ENCODE measurements at places on chromosomes 4 and X.

- peak; percentile 66 for DNase-seq
Observed at GRCh38 chrX:65750674-65751469, 83.4 kb downstream of the MSN start.

GRCh38 chr4:80610199-80610598 is 274.7 kb downstream of the CFAP299 start:
- no peak for DNase-seq

GRCh38 chr4:33088713-33089112 is 2368.5 kb downstream of the PCDH7 start:
- no peak for DNase-seq

DNA sequence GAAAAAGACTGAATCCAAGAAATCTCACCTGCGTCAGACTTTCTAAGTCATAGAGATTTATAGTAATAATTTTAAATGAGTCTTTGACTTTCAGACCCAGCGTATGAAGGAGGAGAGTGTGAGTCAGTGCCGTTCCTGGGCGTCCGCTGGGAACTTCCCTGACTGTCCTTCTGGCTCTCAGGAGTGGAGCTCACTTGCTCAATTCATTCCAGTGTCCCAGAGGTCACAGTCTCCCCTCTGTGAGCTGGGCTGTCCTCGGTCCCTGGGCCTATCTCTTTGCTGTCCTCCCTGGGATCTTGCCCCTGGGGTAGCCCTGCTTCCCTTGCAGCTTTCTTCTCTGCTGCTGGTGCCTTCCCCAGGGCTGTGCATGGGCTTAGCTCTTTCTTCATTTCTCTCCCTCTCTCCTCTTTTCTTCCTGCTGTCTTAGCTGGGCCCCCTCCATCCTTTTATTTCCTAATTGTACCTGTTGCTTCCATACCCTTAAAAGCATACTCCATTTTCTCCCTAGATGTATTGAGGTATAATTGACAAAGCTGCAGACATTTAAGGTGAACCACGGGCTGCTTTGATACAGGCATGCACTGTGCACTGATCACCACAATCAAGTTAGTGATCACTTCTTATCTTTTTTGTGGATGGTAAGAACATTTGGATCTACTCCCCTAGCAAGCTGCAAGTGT is 11.6 kb downstream of the SORBS2 start:
- DNase-seq: no peak

GRCh38 chrX:123172869-123173268 is 11.2 kb upstream of the GRIA3 start:
- no peak for DNase-seq

Measured in CD4-positive, alpha-beta T cell treated with Interleukin-4 for 1 hour (primary cell).